NT2/D1 (cell line): ENCODE measurements at places on chromosomes 3 and 15.

- DNase-seq, result no peak
These were observed 806 bp downstream of the GOLM2 start for GRCh38 chr15:44289259-44289790.

DNA sequence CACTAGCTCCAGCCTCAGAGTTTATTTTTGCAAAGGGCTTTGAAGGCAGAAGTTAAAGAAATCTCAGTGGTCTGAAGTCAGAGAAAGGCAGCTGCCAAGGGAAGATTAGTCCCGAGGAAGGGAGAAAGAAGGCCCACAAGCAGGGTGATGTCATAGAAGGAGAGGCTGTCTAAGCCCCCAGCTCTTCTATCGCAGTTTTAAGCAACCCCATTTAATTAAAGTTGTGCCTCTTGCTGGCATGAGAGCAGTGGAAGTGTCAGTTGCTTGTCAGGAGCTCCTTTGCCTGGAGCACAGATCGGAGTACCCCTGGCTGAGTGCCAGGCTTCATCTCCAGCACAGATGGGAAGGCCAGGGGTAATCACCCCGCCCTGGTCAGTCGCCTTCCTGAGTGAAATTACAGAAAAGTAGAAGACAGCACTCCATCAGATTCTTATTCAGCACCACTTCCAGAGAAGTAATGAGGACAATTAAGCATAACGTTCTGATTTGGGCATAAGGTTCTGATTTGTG, 530.7 kb downstream of the EPHB1 start:
- DNase-seq, result no peak

GRCh38 chr3:126358038-126358815, 1.0 kb upstream of the KLF15 start:
- peak; percentile 20 for DNase-seq

DNA sequence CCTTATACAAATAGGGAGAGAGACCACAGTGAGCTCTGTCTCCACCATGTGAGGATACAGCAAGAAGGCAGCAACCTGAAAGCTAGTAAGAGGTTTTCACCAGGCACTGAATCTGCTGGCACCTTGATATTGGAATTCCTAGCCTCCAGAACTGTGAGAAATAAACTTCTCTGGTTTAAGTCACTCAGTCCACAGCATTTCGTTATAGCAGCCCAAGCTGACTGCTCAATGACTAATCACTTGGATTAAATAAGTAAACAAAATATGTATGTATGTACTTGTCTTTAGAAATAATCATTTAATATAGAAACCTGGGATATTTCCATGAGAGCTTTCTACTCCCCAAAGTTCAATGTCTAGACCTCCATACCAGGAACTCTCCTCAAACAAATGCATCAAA, 162.0 kb downstream of the IMPG2 start:
- DNase-seq, result no peak

GRCh38 chr3:129961141-129961541, 13.4 kb upstream of the TRH start:
- no peak for DNase-seq

DNA sequence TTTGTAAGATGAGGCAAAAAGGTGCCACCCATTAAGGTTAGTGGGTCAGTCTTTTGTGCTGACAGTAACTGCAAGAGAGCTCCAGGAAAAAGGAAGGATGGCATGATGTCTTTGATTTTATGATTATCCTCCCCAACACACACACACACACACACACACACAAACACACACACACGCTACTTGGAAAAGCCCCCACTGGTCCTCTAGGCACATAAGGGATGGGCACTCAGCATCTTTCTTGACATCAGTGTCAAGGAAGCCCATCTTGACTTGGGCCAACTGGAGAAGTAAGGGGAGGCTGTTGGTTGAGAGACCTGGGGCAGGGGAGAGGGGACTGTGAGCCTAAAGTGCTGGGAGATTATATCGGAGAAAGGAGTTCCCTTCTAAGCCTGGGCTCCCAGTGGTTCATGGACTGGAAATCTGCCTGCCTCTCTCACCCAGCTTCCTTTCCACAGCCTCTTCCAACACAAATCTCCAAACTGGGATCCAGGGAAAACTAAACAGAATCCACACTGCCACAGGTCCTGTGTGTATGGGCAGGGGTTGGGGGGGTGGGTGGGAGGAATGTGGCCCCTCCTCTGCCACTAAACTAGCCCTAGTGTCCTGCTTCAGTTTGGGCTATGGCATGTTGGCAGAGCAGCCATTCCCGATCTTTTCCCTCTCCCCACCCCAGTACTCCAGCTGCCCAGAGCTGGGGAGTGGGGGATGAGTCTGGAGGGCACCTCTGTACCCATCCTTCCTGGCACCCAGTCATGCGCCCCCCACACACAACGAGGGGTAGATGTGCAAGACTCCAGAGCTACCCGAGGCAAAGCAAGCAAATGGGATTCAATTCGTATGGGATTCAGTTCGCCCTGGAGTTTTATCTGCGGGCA, 1.6 kb downstream of the AMOTL2 start:
- DNase-seq, result no peak

DNA sequence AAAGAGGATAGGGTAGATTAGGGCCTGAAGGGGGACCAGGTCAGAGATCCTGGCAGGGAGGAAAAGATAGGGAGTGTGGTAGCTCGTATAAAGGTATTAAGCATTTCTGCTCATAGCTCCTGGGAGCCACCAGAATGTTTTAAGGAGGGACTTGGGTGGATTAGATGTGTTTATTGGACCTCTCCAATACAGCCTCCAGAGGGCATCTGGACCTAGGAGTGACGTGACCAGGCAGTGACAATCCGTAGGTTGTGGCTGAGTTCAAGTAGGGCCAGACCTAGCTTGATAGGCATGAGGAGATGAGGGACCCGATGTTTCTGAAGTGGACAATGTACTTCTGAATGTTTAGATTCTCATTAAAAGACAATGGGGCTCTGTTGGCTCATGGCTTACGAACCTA, 435.2 kb downstream of the MCTP2 start:
- no peak for DNase-seq

DNA sequence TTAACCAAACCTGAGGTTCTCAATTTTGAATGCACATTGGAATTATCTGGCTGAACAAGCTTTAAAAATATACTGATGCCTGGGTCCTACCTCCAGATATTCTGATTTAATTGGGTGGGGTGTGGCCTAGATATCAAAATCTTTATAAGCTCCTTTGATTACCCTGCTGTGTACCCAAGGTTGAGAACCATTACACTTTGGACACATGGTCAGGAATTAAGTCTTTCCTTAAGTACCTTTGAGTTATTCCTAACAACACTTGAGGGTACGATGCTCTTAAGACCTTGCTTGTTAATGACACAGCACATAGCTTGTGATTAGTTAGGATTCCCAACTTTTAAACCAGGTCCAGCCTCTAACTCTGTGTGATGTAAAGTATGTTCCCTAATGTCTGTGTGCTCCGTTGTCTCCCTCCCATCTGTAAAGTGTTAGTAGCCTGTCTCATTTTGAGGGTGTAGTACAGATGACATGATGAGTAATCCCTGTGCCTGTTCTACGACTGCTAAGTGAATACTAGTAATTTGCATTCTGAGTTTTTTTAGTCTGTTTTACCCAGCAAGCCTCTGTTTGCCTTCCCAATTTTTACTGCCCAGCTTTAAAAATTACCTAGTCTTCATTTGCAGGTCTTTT, 154.9 kb downstream of the KLHL25 start:
- no peak for DNase-seq

- DNase-seq, result peak; percentile 33
These were observed 116.4 kb downstream of the OXSM start for GRCh38 chr3:25906132-25906906.

DNA sequence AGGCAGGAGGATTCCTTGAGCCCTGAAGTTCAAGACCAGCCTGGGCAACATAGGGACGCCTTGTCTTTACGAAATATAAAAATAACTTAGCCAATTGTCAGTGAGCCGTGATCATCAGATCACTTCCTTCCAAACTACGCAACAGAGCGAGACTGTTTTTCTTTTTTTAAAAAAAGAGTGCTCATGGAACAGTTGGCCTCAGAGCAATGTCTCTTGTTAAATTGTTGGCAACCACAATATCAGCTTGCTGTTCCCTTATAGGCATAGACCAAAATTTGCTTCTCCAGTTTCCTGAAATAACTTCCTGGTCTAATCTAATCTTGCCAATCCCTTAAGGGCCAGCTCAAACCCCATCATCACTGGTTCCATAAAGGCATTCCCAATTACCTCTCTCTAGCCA, 93.3 kb upstream of the SLC4A7 start:
- DNase-seq, result no peak

GRCh38 chr3:46112296-46112695, 85.0 kb upstream of the XCR1 start:
- no peak for DNase-seq

DNA sequence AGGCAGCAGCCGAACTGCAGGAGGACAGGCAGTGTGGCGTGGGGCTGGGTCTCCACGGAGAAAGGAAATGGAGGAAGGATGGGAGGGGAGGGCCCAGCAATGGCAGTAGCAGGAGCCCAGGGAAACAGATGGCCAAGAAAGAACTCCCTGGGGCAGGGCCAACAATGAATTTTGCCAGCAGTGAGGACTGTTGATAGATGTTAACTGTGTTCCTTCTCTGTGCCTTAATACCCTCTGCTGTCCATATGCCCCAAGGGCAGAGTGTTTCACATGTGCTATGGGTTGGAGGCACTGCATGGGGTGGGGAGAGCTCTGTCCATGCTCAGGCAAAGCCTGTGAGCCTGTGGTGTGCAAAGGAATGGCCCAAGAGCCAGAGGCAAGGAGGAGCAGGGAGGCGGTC, 70.8 kb upstream of the POMGNT2 start:
- no peak for DNase-seq

DNA sequence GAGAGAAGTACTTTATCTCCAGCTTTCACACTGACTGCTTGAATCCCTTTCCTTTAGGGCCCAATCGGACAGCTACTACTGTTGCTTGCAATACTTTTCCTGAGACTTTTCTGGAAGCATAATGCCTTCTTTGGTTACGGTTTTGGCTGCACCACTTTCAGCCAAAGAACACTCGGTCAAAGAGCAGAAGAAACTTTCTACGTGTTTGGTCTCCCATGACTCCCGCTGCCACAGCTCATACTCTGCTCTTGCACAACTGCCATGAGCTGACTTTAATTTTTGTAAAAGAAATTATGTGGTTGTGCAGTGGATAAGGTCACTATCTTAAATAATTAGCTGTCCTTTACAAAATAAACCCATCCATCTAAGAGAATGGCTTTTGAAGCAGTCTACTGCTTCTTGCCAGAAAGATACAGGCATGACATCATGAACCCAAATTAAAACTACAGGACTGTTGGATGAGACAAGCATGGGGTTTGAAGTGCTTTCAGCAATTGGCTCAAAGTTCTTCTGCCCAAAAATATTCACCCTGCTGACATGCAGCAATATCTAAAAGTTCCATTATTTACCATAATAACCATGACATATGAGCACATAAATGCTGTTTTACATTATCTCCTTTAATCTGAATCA, 42.0 kb downstream of the PROS1 start:
- no peak for DNase-seq
